ENCODE measurements at places on chromosomes 3 and 15. TPM values are rescaled to one million over a fixed set of nuclear protein-coding genes. Genes with fewer than 3 reads are reported as not detected.

CYP1A1 gene
- 0.54 TPM for polyA plus RNA-seq

GRCh38 chr15:58038426-58039078, 27.0 kb downstream of the ALDH1A2 start:
- H3K27me3 ChIP-seq, result no peaks in the 10 kb centered on the region
- no peak overlapping the region for H3K27ac ChIP-seq
- H3K4me3 ChIP-seq, result no peak overlapping the region
- DNase-seq, result no peak
- no peaks in the 10 kb centered on the region for H3K36me3 ChIP-seq
- peaks cover 11% of the 10 kb centered on the region for H3K4me1 ChIP-seq

GRCh38 chr3:177050501-177051237, 146.6 kb downstream of the TBL1XR1 start:
- peaks cover 30% of the 10 kb centered on the region for H3K36me3 ChIP-seq
- no peak overlapping the region for H3K4me3 ChIP-seq
- peak overlapping the region; percentile 4 for H3K27ac ChIP-seq
- H3K27me3 ChIP-seq, result no peaks in the 10 kb centered on the region
- DNase-seq, result peak; percentile 29

DNA sequence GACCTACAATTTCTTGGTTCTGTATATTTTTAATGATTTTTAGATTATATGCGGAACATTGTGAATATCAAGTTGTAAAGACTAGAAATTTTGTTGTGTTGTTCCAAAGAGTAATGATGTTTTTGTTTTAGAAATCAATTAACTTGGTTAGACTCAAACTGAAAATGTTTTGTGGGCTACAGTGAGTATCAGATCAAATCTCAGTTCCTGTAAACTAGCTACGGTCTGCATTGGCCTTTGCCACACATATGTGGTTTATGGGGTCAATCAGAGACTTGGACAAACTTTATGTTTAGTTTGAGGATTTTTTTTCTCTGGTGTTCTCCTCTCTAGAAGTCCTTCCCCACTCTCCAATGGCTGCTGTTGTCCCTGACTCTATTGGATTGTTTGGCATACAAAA, 308.0 kb upstream of the THRB start:
- H3K4me3 ChIP-seq, result no peak overlapping the region
- DNase-seq, result no peak
- peaks cover 8% of the 10 kb centered on the region for H3K27me3 ChIP-seq
- no peak overlapping the region for H3K27ac ChIP-seq
- H3K4me1 ChIP-seq, result no peaks in the 10 kb centered on the region
- H3K36me3 ChIP-seq, result no peaks in the 10 kb centered on the region

GRCh38 chr3:108006077-108006771, 84.6 kb downstream of the CD47 start:
- peak overlapping the region; percentile 69 for H3K27ac ChIP-seq
- no peaks in the 10 kb centered on the region for H3K36me3 ChIP-seq
- DNase-seq, result peak; percentile 95
- peaks cover 19% of the 10 kb centered on the region for H3K4me1 ChIP-seq

GRCh38 chr3:12796171-12797123, at the start of gene CAND2:
Gene CAND2, plus strand, starts transcription at chr3:12796680. Its CDS starts 41 bp downstream, at chr3:12796721.
- peak within 1 kb of the TSS; percentile 8 for H3K27ac ChIP-seq
- H3K4me3 ChIP-seq, result peak within 1 kb of the TSS; percentile 50
- peaks cover 7% of the 10 kb centered on the region for H3K27me3 ChIP-seq
- no peaks in the 10 kb centered on the region for H3K36me3 ChIP-seq
- H3K4me1 ChIP-seq, result no peaks in the 10 kb centered on the region

ARL14 gene
- 5.9 TPM for polyA plus RNA-seq

RASA2 gene
- polyA plus RNA-seq, result 17.8 TPM

GRCh38 chr15:99450896-99451358, 114.9 kb upstream of the MEF2A start:
- H3K27me3 ChIP-seq, result peaks cover 3% of the 10 kb centered on the region
- no peak for DNase-seq
- H3K27ac ChIP-seq, result no peak overlapping the region
- peaks cover 8% of the 10 kb centered on the region for H3K4me1 ChIP-seq
- no peak overlapping the region for H3K4me3 ChIP-seq

DNA sequence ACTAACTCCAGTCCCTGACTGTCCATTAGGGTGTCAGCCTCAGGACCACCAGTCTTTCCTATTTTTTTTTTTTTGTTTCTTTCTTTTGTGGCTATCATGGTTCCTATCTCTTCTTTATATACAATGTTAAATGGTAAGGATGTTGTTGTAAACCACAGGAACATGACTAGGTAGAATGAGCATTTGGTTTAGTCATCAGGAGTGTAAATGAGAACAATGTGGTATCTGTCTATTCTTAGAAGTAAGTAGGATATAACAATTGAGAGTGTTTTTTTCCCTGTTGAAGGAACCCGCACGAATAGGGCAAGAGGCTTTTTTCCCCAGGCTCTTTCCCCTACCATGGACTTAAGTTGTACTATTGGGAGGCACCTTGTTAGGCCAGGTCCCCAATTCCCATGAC, 880.3 kb upstream of the GBE1 start:
- no peaks in the 10 kb centered on the region for H3K36me3 ChIP-seq
- no peaks in the 10 kb centered on the region for H3K4me1 ChIP-seq
- no peaks in the 10 kb centered on the region for H3K27me3 ChIP-seq
- no peak for DNase-seq
- H3K27ac ChIP-seq, result no peak overlapping the region

DNA sequence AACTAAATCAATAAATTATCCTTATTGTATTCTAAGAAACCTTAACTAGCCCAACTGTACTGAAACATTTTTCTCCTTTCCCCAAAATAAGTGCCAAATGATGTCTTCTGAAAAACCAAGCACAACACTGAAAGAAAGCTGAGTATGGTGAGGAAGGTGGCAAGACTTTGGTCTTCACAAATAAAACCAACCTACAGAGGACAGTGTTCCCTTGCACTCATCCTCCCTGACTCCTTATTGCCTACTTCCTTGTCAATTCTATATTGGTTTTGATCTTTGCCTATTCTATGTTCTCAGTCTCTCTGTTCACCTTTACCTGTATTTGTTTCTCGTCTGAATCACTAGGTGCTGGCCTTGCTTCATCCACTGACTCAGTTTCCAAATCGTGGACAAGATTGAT, 490.1 kb upstream of the ZNF385D start:
- no peak overlapping the region for H3K4me3 ChIP-seq
- no peaks in the 10 kb centered on the region for H3K27me3 ChIP-seq
- no peak for DNase-seq
- no peaks in the 10 kb centered on the region for H3K4me1 ChIP-seq
- H3K27ac ChIP-seq, result no peak overlapping the region

SUMF1 gene
- polyA plus RNA-seq, result 29.3 TPM

- no peaks in the 10 kb centered on the region for H3K4me1 ChIP-seq
- H3K27ac ChIP-seq, result no peak overlapping the region
- DNase-seq, result no peak
- H3K36me3 ChIP-seq, result no peaks in the 10 kb centered on the region
These were observed 608.3 kb downstream of the RBMS3 start for GRCh38 chr3:29889215-29889614.

- H3K27me3 ChIP-seq, result no peaks in the 10 kb centered on the region
- peak; percentile 30 for DNase-seq
- H3K36me3 ChIP-seq, result no peaks in the 10 kb centered on the region
- no peak overlapping the region for H3K4me3 ChIP-seq
- no peak overlapping the region for H3K27ac ChIP-seq
These were observed 24.0 kb upstream of the PTPRG start for GRCh38 chr3:61537366-61537765.

DNA sequence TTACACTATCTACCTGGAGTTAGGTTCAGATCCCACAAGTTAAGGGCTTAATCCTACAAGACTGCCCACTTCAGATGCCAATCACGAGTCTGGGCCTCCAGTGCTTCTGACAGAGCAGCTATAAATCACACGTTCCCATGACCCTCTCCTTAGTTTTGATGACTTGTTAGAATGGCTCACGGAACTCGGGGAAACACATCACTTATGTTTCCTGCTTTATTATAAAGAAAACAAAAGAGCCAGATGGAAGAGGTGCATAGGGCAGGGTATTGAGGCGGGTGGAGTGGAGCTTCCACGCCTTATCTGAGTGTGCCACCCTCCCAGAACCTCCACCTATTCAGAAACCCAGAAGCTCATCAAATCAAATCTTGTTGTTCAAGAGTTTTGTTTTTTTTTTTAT, 170.8 kb downstream of the MOBP start:
- H3K4me3 ChIP-seq, result no peak overlapping the region
- H3K4me1 ChIP-seq, result no peaks in the 10 kb centered on the region
- H3K27me3 ChIP-seq, result peaks cover 3% of the 10 kb centered on the region
- DNase-seq, result no peak
- H3K36me3 ChIP-seq, result no peaks in the 10 kb centered on the region
- no peak overlapping the region for H3K27ac ChIP-seq

GRCh38 chr3:168531116-168531515, 435.4 kb upstream of the GOLIM4 start:
- H3K4me1 ChIP-seq, result no peaks in the 10 kb centered on the region
- H3K4me3 ChIP-seq, result no peak overlapping the region
- no peaks in the 10 kb centered on the region for H3K36me3 ChIP-seq
- no peaks in the 10 kb centered on the region for H3K27me3 ChIP-seq

DNA sequence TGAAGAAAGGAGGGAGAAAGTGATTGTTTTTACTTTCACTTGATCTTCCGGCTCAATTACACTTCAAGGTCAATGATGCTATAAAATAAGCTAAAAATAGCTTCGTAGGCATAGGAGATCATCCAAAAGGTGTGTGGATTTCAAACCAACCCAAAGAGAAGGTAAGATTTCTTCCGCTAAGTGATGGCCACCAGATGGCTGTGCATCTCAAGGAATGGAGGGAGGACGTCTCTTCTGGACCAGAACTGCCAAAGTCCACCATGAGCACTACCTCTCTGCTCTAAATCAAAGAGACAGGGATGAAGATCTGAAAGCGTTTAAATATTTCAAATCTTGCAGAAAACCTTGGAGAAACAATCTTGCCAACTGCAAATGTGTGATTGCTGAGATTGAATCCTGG, 199.1 kb upstream of the ZPLD1 start:
- no peak for DNase-seq
- H3K36me3 ChIP-seq, result no peaks in the 10 kb centered on the region
- H3K27me3 ChIP-seq, result no peaks in the 10 kb centered on the region

GRCh38 chr3:127351321-127351720, 63.5 kb upstream of the PRR20G start:
- H3K4me1 ChIP-seq, result no peaks in the 10 kb centered on the region
- H3K4me3 ChIP-seq, result no peak overlapping the region
- no peak overlapping the region for H3K27ac ChIP-seq
- H3K27me3 ChIP-seq, result peaks cover 15% of the 10 kb centered on the region
- no peaks in the 10 kb centered on the region for H3K36me3 ChIP-seq

LAMB2 gene
- polyA plus RNA-seq, result 209 TPM

GRCh38 chr3:126781889-126782491, 78.0 kb downstream of the CHCHD6 start:
- no peak overlapping the region for H3K27ac ChIP-seq
- no peak overlapping the region for H3K4me3 ChIP-seq
- peak; percentile 18 for DNase-seq
- no peaks in the 10 kb centered on the region for H3K27me3 ChIP-seq
- no peaks in the 10 kb centered on the region for H3K36me3 ChIP-seq

DNA sequence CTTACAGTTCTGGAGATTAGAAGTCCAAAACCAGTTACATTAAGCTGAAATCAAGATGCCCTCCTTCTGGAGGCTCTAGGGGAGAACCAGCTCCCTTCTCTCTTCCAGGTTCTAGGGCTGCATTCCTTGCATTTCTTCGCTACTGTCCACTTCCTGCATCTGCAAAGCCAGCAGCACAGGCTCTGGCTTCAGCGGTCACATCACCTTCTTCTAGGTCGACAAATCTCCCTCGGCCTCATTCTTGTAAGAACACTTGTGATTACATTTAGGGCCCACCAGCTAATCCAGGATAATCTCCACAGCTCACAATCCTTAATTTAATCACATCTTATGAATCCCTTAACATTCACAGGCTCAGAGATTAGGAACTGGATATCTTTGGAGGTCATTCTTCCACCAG, 73.8 kb downstream of the MINAR1 start:
- H3K27ac ChIP-seq, result no peak overlapping the region
- H3K4me1 ChIP-seq, result no peaks in the 10 kb centered on the region
- peaks cover 5% of the 10 kb centered on the region for H3K27me3 ChIP-seq
- no peak overlapping the region for H3K4me3 ChIP-seq

- H3K27me3 ChIP-seq, result no peaks in the 10 kb centered on the region
- H3K4me1 ChIP-seq, result peaks cover 5% of the 10 kb centered on the region
- no peak overlapping the region for H3K4me3 ChIP-seq
These were observed 42.7 kb downstream of the KIF9 start for GRCh38 chr3:47239929-47240328.

DNA sequence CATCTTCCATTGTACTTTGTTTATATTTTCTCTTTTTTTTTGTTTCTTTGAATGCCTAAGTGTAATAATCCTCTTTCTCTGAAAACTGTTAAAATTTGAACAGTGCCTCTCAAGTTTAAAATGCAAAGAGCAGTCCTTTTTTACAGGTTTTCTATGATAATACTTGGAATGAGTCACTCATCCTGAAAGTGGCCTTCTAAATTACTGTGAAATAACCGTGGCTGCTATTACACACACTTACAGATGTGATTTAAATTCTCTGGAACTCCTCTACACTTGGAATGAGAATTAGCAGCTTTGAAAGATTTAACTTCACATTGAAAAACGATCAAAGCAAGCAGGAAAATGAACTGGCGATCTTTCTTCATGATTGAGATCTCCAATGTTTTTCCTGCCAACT, 105.9 kb downstream of the ROBO1 start:
- DNase-seq, result no peak
- no peaks in the 10 kb centered on the region for H3K27me3 ChIP-seq
- no peaks in the 10 kb centered on the region for H3K36me3 ChIP-seq

- no peaks in the 10 kb centered on the region for H3K36me3 ChIP-seq
- no peak overlapping the region for H3K27ac ChIP-seq
- no peak overlapping the region for H3K4me3 ChIP-seq
- no peak for DNase-seq
These were observed 74.2 kb upstream of the ICE2 start for GRCh38 chr15:60553163-60553562.

MINAR1 gene
- polyA plus RNA-seq, result 0.99 TPM

SERPINI1 gene
- polyA plus RNA-seq, result 4.7 TPM

ACAN gene
- polyA plus RNA-seq, result 0.16 TPM

GRCh38 chr15:57861815-57862586, 155.5 kb downstream of the POLR2M start:
- H3K4me3 ChIP-seq, result no peak overlapping the region
- peak; percentile 66 for DNase-seq
- no peaks in the 10 kb centered on the region for H3K36me3 ChIP-seq
- H3K27me3 ChIP-seq, result no peaks in the 10 kb centered on the region
- H3K27ac ChIP-seq, result peak overlapping the region; percentile 22
- H3K4me1 ChIP-seq, result no peaks in the 10 kb centered on the region

GALNT15 gene
- 0.78 TPM for polyA plus RNA-seq

AHSG gene
- polyA plus RNA-seq, result 1.8 TPM

- H3K27me3 ChIP-seq, result no peaks in the 10 kb centered on the region
- H3K27ac ChIP-seq, result no peak overlapping the region
- H3K4me1 ChIP-seq, result peaks cover 3% of the 10 kb centered on the region
These were observed 155.7 kb downstream of the SLCO3A1 start for GRCh38 chr15:92009162-92009561.

Measured in large intestine (tissue), 12 donors.